ENCODE measurements at places on chromosomes 12 and 14.
A peak's percentile ranks its signal among the peaks of the same experiment; 100 is the strongest.

DNA sequence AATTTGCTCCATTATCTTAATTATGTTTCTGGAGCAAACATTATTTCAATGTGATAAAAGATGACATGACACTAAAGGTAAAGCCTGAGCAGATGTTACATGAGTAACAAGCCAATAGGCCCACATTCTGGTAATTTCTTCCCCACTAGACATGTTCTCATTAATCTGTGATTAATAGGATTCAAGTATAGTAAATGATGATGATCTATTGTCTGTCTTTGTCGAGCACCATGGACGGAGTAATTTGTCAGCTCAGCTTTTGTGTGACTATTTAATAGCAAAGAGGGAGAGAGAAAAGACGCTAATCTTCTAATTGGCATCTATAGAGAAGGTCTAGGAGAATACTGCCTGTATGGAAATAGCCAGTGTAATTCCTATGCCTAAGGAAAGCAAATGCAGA is 62.2 kb upstream of the INSM2 start:
- no peak for DNase-seq

- no peak for DNase-seq
Measured at GRCh38 chr12:93720559-93720958, 43.4 kb downstream of the CRADD start.

DNA sequence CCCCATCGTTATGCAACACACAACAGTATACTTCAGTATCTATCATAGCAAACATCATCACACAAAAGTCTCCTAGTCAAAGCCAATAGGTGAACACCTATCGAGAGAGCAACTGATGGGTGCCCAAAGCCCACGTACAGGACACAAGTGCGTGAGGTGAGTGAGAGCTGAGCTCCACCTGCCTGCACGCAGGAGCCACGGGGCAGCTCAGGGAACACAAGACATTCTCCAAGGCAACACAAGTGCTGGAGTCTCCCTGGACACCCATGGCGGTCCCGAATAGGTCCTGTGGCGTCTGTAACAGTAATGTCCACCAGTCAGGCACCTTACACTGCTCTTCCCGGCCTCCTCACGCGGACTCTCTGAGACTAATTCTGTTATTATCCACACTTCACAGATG is 44.3 kb downstream of the CDC42BPB start:
- no peak for DNase-seq

DNA sequence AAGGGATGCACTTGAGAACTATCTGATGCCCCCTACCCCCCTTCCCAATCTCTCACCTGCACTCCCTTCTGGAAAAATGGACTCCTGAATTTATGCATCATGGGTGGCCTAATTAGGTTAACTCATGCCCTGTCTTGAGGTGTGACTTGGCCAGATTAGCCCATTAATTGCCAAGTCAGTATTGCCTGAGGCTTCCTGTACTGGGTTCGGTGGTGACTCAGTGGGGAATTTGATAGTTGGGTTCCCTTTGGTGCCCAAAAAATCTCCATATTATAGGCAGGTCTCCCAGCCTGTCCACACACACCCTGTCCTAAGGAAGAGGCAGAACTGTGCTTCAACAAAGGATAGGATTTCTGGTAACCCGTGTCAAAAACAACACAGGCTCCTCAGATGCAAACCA is 146.1 kb downstream of the CHST11 start:
- DNase-seq = no peak

DNA sequence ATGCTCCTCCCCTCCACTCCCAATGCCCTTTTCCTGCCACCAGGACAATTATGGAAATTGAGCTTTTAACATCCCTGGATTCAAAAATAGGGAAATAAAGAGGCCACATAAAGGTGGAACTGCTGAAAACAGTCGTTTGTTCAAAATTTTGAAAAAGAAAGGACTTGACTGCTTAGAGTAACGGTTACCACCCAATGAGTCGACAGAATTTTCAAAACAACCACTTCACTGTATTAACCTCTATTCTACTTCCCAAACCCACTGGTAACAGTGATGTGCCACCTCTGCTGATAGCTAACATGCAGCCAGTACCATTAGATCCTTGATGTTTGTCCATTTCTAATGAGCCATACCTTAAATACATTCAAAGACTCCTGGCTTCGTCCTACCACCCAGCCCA is 4.9 kb downstream of the ST8SIA1 start:
- no peak for DNase-seq

- no peak for DNase-seq
Measured at GRCh38 chr12:14577344-14577743, 9.7 kb upstream of the PLBD1 start.

- no peak for DNase-seq
Measured at GRCh38 chr14:76510181-76510580, 134.2 kb downstream of the ESRRB start.

DNA sequence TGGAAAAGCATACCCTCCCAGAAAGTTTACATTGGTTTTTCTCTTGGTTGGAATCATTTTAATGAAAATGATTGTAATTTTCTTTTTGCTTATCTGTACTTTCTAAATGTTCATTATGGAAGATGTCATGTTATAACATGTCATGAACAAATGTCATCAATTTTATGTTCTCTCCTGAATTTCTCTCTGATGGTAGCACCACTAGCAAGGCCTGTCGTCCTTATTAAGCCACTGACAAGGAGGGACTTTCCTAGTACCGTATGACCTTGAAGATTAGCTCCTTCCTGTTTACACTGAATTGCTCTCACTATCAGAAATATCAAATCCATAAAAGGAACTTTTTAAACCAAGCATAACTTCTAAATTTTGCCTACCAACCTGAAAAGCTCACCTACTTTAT is 99.0 kb downstream of the ESR2 start:
- no peak for DNase-seq

GRCh38 chr14:51954031-51954430 is 35.3 kb upstream of the RTRAF start:
- DNase-seq = no peak

DNA sequence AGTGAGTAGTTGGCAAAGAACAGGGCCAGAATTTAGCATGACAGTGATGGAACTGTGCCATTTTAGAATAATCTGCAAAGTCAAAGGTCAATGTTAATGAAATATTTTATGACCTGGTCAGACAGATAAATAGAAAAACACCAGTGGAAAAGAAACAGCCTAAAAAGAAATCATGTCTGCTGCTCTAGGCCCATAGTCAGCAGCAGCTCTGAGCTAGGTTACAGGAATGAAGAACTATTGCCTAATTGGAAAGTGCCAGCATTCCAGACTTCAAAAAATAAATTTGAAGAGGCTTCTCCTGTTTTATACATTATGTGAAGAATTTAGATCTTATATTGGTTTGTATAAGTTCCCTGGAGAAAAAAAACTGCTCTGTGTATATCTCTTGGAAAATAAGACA is 9.8 kb downstream of the NPC2 start:
- no peak for DNase-seq

GRCh38 chr14:22802860-22803686 is 12.2 kb downstream of the SLC7A7 start:
- no peak for DNase-seq

- DNase-seq = no peak
Measured at GRCh38 chr12:49882851-49883464, 20.7 kb downstream of the FAIM2 start.

DNA sequence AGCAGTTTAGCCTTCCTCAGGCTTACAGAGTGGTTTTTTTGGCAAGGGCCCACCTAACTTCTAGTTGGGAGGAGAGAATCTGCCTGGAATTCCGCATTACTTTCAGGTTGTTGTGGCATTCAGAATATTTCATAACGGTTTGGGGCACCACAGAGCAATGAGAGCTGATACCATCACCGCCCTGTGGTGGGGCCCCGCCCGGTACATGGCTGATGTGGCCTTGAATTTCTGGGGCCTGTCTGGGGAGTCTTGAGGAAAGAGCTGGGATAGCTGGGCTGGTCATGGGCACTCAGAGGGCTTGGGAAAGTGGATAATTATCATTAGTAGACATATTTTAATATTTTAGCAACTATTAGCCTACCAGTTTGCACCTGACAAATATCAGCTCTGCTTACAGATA is 4.2 kb downstream of the TESPA1 start:
- DNase-seq = peak; percentile 47

GRCh38 chr12:78802593-78802992 is 62.0 kb upstream of the SYT1 start:
- no peak for DNase-seq

DNA sequence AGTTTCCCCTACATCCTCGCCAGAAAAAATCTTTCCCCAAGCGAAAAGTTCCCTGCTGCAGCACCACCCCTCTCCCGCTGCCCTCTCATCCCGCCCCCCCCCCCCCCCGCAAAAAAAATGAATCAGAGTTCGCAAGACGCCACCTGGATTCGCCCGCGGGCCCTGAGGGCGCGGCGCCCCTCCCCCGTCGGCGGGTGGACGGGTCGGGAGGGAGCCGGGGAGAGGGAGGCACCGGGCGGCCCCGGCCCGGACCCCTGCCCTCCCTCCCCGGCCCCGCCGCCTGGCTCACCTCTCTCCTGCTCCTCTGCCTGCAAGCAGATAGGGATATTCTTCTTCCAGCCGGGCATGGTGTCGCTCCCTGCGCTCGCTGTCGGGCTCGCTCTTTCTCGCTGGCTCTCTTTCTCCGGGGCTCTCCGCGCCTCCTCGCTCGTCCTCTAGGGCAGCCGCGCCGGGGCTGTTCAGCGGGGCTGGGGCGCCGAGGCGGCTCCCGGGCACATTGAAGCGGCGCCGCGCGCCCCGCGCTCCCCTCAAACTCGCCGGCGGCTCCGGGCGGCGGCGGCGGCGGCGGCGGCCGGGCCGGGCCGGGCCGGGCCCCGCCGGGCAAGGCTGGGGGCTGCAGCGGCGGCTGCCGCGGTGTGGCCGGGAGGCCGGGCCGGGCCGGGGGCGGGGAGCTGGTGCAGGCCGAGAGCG is 200.3 kb upstream of the CAND1 start:
- DNase-seq = peak; percentile 15

DNA sequence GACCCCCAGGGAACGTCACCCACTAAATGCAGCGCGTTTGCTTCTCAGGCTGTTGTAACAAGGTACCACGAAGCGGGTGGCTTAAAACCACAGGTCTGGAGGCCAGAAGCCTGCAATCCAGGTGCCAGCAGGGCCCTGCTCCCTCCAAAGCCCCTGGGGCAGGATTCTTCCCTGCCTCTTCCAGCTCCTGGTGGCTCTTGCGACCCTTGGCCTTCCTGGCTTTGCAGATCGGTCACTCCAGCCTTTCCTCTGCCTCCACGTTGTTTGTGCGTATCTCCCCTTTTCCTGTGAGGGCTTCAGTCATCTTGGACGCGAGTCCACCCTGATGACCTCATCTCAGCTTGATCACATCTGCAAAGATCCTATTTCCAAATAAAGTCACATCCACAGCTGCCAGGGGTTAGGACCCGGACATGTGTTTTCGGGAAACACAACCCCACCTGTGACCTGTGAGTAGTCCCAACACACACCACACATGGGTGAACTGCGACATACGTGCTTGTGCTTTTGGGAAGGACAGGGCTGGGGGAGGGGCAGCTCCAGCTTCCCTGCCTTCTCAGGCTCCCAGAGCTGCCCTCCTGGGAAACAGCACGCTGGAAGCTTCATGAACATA is 114.5 kb upstream of the NCOR2 start:
- DNase-seq = no peak

DNA sequence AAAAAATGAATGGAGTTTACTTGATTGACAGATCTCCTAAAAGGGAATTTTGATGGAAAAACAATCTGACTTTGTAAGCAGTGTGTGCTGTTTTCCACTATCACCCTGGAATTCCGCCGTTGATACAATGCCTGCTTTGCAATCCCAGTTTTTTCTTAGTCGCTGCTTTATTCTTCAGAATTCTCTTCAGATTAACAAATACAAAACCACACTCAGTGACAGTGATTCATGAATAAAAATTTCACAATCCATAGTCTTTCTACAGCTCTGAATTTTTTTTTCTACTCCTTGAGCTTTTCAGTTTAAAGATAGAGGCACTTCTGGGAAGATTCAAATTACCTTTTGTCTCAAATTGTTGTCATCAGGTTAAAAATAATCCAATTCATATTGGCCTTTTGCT is 44.6 kb upstream of the KITLG start:
- DNase-seq = no peak

GRCh38 chr14:91344096-91344495 is 73.5 kb downstream of the CCDC88C start:
- no peak for DNase-seq

- DNase-seq = no peak
Measured at GRCh38 chr14:52272375-52272774, 4.9 kb downstream of the PTGDR start.

DNA sequence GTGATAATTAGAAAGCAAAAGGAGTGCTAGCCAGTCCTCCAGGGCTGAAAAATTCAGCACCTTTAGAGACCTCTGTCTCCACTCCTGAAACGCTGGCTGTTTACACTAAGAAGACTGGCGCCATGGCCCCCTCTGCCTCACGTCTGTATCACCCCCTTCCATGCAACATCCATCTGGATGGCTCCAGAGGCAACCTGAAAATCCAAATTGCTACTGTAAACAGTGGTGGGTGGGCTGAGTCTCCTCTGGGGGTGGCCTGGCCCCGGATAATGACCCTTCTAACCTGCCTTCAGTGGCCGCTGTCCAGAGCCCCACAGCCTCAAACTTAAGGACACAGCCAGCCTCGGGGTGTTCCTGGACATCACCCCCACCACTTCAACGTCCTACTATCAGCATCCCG is 1.4 kb downstream of the PRKD1 start:
- no peak for DNase-seq

DNA sequence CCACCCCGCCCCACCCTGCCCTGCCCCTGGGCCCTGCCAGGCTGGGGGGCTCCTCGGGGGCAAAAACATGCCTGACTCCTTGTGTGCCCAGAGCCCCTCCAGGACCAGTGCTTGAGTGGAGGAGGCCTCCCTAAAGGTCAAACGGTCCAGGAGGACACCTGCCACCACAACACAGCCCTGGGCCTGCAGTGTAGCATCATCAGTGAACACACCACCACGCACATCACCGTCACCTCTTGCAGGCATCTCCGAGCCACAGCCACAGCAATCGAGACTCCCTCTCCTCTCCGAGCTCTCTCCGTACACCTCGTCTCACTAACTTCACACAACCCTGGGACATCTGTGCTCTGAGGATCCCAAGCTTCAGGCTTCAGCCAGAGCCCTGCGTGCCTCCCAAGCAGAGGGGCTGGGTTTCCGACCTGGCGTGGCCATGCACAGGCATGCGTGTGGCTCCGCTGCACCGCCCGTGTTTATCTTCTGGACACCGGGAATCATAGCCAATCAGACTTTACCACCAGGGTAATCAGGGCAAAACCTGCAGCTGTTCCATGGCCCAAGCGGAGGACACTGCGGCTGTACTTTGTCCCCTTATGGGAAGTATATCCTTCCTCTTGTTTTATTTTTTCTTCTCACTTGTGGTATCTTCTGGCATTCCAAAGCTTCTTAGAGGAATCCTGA is 6.2 kb upstream of the DIO3 start:
- no peak for DNase-seq

DNA sequence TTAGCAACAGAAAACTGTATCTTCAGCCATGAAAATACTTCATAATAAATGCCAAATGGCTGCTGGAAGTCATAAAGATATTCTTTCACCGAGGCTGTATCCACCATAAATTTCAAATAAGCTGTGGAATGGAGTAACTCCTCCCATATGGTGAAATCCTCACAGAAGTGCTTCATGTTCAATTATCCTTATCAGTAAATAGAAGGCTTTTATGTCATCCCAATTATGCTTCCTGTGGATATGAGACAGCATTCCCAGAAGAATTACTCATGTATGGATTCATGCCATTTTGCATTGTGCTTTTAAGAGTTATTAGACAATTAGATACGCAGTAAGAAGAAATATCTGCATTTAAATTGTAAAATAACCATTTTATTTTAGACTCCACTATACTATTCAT is 99.0 kb downstream of the RTN1 start:
- no peak for DNase-seq

GRCh38 chr14:65287264-65288131 is 125.0 kb upstream of the FUT8 start:
- DNase-seq = peak; percentile 52

Measured in activated T-helper 2 cell treated with anti-CD3 and anti-CD28 coated beads, Interferon-gamma antibody, Interleukin-2, Interleukin-4, amounts not matched to agents 10 μg/mL and 5 μg/mL and 100 μg/mL, durations not matched to agents 14 hours and 24 hours and 36 hours (primary cell).